ENCODE measurements at places on chromosomes 5 and 9.

- DNase-seq, result peak; percentile 10
Observed at GRCh38 chr9:98191671-98192502, 550 bp downstream of the CORO2A start.

DNA sequence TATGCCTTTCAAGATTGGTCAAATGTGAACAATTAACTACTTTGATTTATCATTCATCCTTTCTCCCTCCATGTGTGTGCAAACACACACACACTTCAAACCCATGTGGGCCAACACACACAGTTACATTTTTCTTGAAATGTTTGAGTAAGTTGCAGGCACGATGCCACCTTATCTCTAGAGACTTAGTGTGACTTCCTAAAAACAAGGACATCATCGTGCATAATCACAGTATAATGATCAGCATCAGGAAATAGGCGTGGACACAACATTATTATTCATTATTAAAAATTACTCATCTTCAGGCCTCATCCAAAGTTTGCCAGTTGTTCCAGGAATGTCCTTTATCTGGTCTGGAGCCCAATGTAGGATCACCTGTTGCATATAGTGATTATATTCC, 209.5 kb downstream of the GNA14 start:
- DNase-seq, result no peak

GRCh38 chr9:106106396-106106795, 412.1 kb downstream of the TMEM38B start:
- no peak for DNase-seq

DNA sequence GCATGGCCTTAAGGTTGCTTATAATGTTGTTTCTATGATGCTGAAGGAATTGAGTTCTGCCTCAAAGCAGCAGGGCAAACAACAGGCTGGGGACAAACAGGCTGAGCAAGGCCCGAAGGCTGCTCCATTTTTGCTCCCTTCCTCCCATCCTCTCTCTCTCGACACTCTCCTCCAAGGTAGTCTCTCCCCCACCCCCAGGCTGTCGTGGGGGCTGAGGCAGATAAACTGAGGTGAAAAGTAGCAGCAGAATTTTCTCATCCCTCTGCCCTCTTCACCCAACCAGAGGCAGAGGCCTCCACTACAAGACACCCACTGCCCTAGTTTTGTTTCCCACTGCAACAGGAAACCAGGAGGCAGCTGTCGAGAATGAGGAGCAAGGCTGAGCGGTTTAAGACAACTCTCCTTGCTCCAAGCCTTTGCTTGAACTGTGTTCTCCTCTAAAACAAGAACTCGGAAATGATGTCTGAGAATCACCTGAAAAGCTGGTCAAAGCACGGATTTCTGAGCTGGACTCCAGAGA, 13.5 kb upstream of the GNA14 start:
- no peak for DNase-seq

GRCh38 chr9:110536822-110537221, 42.7 kb downstream of the SVEP1 start:
- DNase-seq, result no peak
